ENCODE measurements at places on chromosomes 4 and X. TPM values are rescaled to one million over a fixed set of nuclear protein-coding genes. Genes with fewer than 3 reads are reported as not detected.

DNA sequence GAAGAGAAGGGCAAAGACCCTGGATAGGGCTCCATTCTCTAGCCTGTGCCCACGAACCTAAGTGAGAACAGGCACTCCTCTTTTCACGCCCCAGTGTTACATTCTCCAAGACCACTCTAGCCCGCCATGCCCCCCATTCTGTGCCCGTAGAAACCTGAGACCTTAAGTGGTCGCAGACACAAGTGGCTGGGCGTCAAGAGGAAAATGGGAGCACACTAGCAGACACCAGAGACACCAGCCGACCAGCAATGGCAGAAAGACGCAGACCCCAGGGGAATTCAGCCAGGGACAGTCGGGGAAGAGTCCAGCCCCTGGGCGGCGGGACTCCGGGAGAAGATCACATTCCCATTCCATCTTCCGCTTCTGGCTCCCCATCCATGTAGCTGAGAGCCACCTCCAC is 2027.9 kb downstream of the PCDH7 start:
- DNase-seq: no peak
- no peak overlapping the region for H3K27ac ChIP-seq
- H3K36me3 ChIP-seq: no peaks in the 10 kb centered on the region
- no peaks in the 10 kb centered on the region for H3K4me1 ChIP-seq
- no peak overlapping the region for H3K4me3 ChIP-seq
- H3K27me3 ChIP-seq: no peaks in the 10 kb centered on the region

DNA sequence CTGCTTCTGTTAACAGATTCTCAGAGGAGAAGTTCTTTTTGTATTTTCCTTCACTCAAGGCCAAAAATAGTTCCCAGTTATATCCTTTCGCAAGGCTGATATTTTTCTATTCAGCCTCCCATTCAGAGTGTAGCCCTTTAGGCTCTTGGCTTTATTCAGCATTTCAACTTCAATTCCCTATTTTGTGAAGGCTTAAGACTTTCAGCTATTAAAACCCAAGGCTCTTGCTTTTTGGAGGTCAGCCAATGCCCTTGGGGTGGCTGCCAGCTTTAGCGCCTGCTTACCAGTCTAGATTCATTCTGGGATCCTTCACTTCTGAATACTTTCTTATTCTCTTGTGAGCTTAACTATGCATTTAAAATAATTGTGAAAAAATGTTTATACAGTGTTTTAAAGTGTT is 57.3 kb upstream of the ADGRA3 start:
- no peak overlapping the region for H3K27ac ChIP-seq
- peak; percentile 71 for DNase-seq
- H3K4me1 ChIP-seq: peaks cover 12% of the 10 kb centered on the region
- no peaks in the 10 kb centered on the region for H3K36me3 ChIP-seq
- no peaks in the 10 kb centered on the region for H3K27me3 ChIP-seq

- H3K4me3 ChIP-seq: no peak overlapping the region
- peaks cover 9% of the 10 kb centered on the region for H3K27me3 ChIP-seq
- H3K4me1 ChIP-seq: no peaks in the 10 kb centered on the region
- no peak for DNase-seq
- no peaks in the 10 kb centered on the region for H3K36me3 ChIP-seq
Observed at GRCh38 chr4:181604546-181604945, 638.7 kb upstream of the TENM3 start.

DNA sequence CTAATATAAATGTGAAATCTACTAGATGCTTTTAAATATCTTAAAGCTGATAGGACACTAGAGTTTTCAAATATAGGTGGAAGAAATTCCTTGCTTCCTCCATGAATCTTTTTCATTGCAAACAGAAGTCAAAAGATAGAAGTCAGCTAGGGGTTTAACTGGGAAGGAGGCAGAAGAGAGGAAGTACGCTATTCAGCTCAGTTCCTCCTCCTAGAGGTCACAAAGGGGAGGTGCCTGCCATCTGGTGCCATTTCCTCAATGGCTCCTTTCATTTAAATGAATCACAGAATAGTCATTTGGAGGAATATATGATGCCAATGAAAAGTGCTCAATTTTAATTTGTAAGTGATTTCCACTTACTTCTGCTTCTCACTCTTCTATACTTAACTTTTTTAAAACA is 8.5 kb downstream of the COL25A1 start:
- H3K4me3 ChIP-seq: no peak overlapping the region
- H3K27ac ChIP-seq: no peak overlapping the region
- no peak for DNase-seq
- H3K27me3 ChIP-seq: peaks cover 5% of the 10 kb centered on the region
- no peaks in the 10 kb centered on the region for H3K4me1 ChIP-seq

GRCh38 chr4:89615051-89615450 is 221.9 kb downstream of the SNCA start:
- H3K36me3 ChIP-seq: no peaks in the 10 kb centered on the region
- no peaks in the 10 kb centered on the region for H3K4me1 ChIP-seq
- H3K4me3 ChIP-seq: no peak overlapping the region
- no peak for DNase-seq
- no peaks in the 10 kb centered on the region for H3K27me3 ChIP-seq

DNA sequence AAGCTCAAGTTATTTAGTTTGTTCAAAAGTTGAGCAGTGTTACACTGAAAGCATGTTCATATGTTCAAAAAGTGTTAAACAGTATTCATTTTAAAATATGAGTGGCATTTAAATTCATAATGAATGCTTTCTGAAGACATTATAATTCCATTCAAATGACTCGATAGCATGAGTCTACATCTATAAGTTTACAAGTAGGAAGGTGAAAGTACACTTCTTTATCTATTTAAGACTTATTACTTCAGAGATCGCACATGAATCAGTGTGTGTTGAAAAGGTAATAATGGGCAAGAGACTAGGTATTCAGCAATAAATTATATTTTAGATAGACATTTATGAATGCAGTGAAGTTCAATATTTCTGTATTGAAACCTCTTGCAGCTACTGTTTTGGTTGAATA is 456.1 kb downstream of the GRXCR1 start:
- H3K36me3 ChIP-seq: no peaks in the 10 kb centered on the region
- H3K4me1 ChIP-seq: no peaks in the 10 kb centered on the region
- DNase-seq: no peak
- H3K27me3 ChIP-seq: no peaks in the 10 kb centered on the region

NDNF gene
- 6.8 TPM for total RNA-seq

TLR10 gene
- not detected for total RNA-seq

FAM120C gene
- 6.0 TPM for total RNA-seq

Data from left ventricle myocardium inferior (tissue), 1 donor.